ENCODE measurements at places on chromosomes 6 and 20. TPM values are rescaled to one million over a fixed set of nuclear protein-coding genes. Genes with fewer than 3 reads are reported as not detected.

GRCh38 chr6:134376785-134377184 lies 58.9 kb upstream of the SGK1 start:
- no peak overlapping the region for H3K27ac ChIP-seq
- H3K4me1 ChIP-seq: no peaks in the 10 kb centered on the region
- no peak overlapping the region for H3K4me3 ChIP-seq
- DNase-seq: no peak
- no peaks in the 10 kb centered on the region for H3K27me3 ChIP-seq
- H3K36me3 ChIP-seq: no peaks in the 10 kb centered on the region

GRCh38 chr20:15917283-15917682 lies 656.0 kb downstream of the KIF16B start:
- no peaks in the 10 kb centered on the region for H3K4me1 ChIP-seq
- peaks cover 3% of the 10 kb centered on the region for H3K27me3 ChIP-seq
- H3K36me3 ChIP-seq: no peaks in the 10 kb centered on the region
- DNase-seq: no peak
- no peak overlapping the region for H3K4me3 ChIP-seq

- peaks cover 9% of the 10 kb centered on the region for H3K4me1 ChIP-seq
- no peak for DNase-seq
- no peak overlapping the region for H3K27ac ChIP-seq
- H3K27me3 ChIP-seq: peaks cover 1% of the 10 kb centered on the region
These were observed 13.8 kb downstream of the SYNGAP1 start for GRCh38 chr6:33433544-33434191.

DNA sequence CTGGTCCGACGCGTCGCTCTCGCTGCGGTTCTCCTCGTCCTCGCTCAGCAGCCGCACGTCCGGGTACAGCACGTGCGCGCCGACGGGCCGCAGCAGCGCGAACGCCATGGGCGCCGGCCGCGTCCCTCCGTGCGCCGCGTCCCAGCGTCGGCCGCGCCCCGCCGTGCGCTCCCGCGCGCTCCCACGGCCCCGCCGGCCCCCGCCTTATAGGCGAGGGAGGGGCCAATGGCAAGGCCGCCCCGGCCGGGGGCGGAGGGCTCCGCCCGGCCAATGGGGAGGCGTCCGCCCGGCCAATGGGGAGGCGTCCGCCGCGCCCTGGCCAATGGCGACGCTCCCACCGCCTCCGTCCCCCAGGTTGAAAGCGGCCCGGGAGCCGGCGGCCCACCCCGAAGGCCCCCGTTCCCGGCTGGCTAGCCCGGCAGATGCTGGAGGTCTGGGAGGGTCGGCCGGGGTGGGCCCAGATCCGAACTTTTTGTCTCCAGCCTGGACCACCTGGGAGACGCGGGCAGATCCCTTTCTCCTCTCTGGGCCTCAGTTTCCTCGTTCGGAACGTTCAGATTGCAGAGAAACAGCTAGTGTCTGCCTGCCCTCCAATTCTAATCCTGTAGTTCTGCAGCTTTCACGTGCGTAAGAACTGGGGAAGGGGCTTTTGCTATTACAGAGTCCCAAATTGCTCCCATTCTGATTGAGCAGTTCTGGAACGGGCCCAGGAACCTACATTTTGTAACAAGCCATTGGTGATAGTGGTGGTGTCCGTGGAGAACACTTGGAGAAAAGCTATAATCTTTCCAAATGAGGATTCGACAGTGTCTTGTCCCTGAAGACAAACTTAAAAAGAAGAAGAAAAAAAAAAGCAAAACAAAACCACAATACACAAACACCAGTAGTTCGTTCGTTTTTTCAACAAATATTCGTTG lies at the start of gene TCF15:
TSS of gene TCF15 (minus strand) at position 180 of the 917 bp plus-strand sequence. CDS start at position 108, 72 bp downstream.
- no peak within 1 kb of the TSS for H3K4me3 ChIP-seq
- H3K27me3 ChIP-seq: peaks cover 19% of the 10 kb centered on the region
- no peaks in the 10 kb centered on the region for H3K36me3 ChIP-seq
- DNase-seq: no peak
- no peak within 1 kb of the TSS for H3K27ac ChIP-seq
- no peaks in the 10 kb centered on the region for H3K4me1 ChIP-seq

DNA sequence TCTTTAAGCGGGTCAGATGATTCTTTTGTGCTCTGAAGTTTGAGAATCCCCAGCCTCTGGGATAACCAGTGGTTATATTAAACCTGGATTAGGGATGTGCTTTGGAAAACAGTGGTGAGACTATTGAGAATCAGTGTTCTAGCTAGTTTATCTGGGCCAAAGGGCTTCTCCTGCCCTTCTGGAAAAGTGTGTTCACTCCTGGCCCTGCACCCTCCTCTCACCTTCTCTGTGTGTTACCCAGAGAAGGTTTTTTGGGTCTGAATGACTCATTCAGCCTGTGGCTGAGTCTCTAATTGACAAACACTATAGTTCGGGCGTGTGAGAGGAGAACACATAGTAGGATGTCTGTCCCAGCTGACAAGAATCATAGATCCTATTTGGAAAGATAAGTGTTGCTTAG lies 66.7 kb downstream of the LRRC1 start:
- no peaks in the 10 kb centered on the region for H3K27me3 ChIP-seq
- H3K4me3 ChIP-seq: no peak overlapping the region
- no peak overlapping the region for H3K27ac ChIP-seq
- H3K4me1 ChIP-seq: peaks cover 15% of the 10 kb centered on the region
- no peak for DNase-seq
- no peaks in the 10 kb centered on the region for H3K36me3 ChIP-seq

GRCh38 chr20:62262064-62262463 lies 23.7 kb downstream of the OSBPL2 start:
- peaks cover 44% of the 10 kb centered on the region for H3K36me3 ChIP-seq
- H3K4me3 ChIP-seq: no peak overlapping the region
- no peak overlapping the region for H3K27ac ChIP-seq
- H3K27me3 ChIP-seq: no peaks in the 10 kb centered on the region
- no peak for DNase-seq
- H3K4me1 ChIP-seq: no peaks in the 10 kb centered on the region

GRCh38 chr20:17843246-17844132 lies 125.1 kb downstream of the SNX5 start:
- no peak overlapping the region for H3K27ac ChIP-seq
- H3K4me1 ChIP-seq: no peaks in the 10 kb centered on the region
- H3K4me3 ChIP-seq: no peak overlapping the region
- H3K36me3 ChIP-seq: no peaks in the 10 kb centered on the region
- H3K27me3 ChIP-seq: peaks cover 6% of the 10 kb centered on the region
- DNase-seq: no peak

- no peaks in the 10 kb centered on the region for H3K36me3 ChIP-seq
- H3K27me3 ChIP-seq: no peaks in the 10 kb centered on the region
- peak; percentile 8 for DNase-seq
- no peak overlapping the region for H3K27ac ChIP-seq
These were observed 14.2 kb downstream of the NHSL1 start for GRCh38 chr6:138485005-138485545.

GRCh38 chr20:40055711-40056110 lies 633.3 kb downstream of the MAFB start:
- H3K36me3 ChIP-seq: no peaks in the 10 kb centered on the region
- H3K4me3 ChIP-seq: no peak overlapping the region
- no peak for DNase-seq
- H3K27ac ChIP-seq: no peak overlapping the region
- H3K4me1 ChIP-seq: no peaks in the 10 kb centered on the region

GRCh38 chr6:22250486-22250885 lies 46.4 kb downstream of the PRL start:
- H3K4me3 ChIP-seq: no peak overlapping the region
- DNase-seq: peak; percentile 56
- H3K27me3 ChIP-seq: no peaks in the 10 kb centered on the region
- peak overlapping the region; percentile 5 for H3K27ac ChIP-seq
- H3K36me3 ChIP-seq: no peaks in the 10 kb centered on the region

GRCh38 chr20:5056801-5057599 lies 55.7 kb upstream of the SLC23A2 start:
- H3K27me3 ChIP-seq: 0 out of 2 replicates have a peak, but pooled peaks cover 3% of the 10 kb centered on the region
- no peak overlapping the region for H3K27ac ChIP-seq
- peak; percentile 53 for DNase-seq
- H3K4me1 ChIP-seq: no peaks in the 10 kb centered on the region

DNA sequence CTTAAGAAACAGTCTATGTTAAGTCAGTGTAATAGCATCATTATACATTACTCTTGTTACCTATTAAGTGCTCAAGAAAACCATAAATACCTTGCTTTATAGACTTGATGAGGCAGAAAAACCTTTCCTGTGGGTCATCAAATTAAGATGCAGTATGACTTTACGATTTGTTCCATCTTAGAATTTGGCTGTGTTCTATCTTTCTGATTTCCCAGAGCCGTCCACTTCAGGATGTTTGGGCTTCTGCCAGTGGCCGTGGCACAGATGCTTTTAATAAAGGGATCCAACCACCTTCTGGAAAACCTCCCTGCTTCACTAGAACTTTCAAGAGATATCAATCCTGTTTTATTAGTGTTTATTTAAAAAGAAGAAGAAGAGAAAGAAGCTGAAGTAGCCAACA lies 71.2 kb downstream of the PDE7B start:
- peak; percentile 22 for DNase-seq
- peaks cover 17% of the 10 kb centered on the region for H3K4me1 ChIP-seq
- peak overlapping the region; percentile 67 for H3K27ac ChIP-seq
- no peak overlapping the region for H3K4me3 ChIP-seq

DNA sequence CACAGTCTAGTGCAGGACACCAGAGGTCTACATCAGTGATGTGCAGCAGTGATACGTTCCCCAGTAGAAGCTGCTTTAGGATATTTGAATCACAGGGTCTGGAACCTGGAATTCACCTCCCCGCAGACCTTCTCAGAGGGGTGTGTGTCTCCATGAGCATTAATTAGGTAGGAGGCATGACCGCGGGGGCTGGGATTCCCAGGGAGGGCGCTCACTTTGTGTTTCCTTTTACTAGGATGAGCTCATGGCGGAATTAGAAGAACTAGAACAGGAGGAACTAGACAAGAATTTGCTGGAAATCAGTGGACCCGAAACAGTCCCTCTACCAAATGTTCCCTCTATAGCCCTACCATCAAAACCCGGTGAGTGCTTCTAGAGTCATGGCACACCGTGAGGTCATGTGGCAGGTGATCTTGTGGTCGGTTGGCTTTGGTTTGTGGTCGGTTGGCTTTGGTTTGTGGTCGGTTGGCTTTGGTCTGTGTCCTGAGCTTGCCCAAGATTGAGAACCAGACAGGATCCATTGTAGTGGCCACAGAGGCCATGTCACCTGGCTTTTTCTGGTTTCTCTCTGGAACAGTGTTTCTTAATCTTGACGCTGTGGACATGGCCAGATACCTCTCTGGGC lies 40.8 kb downstream of the CHMP4B start:
- no peak overlapping the region for H3K4me3 ChIP-seq
- peaks cover 41% of the 10 kb centered on the region for H3K36me3 ChIP-seq
- no peaks in the 10 kb centered on the region for H3K27me3 ChIP-seq
- DNase-seq: no peak
- no peak overlapping the region for H3K27ac ChIP-seq
- no peaks in the 10 kb centered on the region for H3K4me1 ChIP-seq

Gene SMIM28
- total RNA-seq: not detected

Gene EPHA7
- total RNA-seq: 75.3 TPM

Gene TMEM244
- total RNA-seq: not detected

Measured in SJCRH30 (cell line).